ENCODE measurements at places on chromosomes 7 and 10.
A peak's percentile ranks its signal among the peaks of the same experiment; 100 is the strongest.

- peak; percentile 46 for DNase-seq
These were observed 711.5 kb upstream of the C7orf33 start for GRCh38 chr7:147878912-147879661.

- DNase-seq: no peak
These were observed 7.7 kb downstream of the NACAD start for GRCh38 chr7:45080958-45081669.

DNA sequence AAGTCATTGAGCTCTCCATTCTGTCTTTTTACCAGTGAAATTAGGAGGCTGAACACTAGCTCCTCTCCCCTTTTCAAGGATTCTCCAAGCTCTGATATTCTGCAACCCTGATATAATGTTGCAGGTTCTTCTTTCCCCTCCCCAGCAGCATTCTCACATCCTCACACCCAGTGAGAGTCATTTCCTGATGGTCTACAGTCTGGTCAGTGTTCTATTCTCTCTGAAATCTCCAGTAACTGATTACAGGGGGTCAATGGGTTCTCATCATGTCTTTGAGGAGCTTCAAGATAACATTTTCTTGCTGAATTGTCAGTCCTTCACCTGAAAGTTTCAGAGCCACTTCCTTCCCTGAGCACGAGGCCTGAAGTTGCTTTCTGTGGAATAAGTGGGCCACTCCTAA lies 299.4 kb downstream of the PTEN start:
- peak; percentile 51 for DNase-seq

GRCh38 chr7:97298561-97298960 lies 181.1 kb downstream of the SDHAF3 start:
- no peak for DNase-seq

GRCh38 chr7:111320133-111320532 lies 229.2 kb downstream of the LRRN3 start:
- no peak for DNase-seq

GRCh38 chr7:12926206-12926605 lies 238.8 kb downstream of the ARL4A start:
- no peak for DNase-seq

DNA sequence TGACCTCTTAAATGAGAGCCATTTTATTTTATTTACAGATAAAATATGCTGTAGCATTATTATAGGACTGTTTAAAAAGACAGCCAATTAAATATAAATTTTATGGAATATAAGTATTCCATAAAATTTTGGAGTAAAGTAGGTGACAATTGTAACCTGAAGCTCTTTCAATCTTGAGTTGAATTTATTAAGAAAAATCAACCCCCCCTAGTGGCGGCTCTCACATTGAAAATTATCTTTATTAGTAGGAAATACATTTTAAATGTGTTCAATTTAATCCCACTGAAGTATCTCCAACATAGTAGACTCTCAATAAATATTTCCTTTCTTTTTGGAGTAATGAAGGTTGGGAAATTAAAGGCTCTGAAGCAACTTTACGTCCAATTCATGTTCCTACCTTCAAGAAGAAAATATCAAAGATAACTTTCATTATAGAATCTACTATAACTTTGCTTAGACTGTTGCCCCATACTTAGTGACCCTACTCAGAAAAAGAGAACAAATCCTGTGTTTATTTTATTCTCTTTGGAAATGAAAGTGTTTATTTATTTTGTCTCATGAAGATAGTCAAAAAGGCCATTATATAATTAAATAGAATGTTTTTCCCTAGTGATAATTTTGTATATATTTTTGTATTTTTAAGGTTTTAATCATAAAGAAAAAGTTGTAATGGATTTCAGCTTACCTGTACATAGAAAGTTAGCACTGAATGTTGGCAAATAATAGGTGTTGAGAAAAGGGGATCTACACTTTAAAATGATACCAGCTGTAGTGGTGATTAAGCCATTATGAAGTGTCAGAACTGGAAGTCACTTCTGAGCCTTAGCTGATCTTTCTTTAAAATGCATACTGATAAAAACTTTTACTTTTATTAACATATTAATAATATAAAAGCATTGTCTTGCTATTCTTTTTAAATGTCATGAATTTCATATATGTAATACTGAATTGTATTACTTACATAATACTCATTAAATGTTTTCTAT lies 3.3 kb downstream of the AHR start:
- peak; percentile 67 for DNase-seq

DNA sequence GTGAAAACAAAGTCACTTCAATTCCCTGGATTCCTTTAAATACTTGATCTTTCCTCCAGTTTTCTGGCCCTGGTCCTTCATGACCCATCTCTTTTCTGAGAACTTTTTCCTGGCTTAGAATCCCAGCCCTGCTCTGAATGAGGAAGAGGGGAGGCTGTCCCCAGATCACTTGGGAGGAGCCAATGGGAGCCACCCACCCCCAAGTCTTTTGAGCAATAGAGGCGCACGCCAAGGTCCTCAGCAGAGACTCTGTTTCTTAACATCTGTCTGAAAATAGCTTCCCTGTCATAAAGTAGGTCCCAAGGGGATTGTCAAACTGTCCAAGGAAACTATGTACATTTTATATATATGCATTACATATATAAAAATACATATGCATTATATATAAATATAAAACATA lies 126.8 kb downstream of the ADRA2A start:
- DNase-seq: peak; percentile 12

- no peak for DNase-seq
These were observed 60.2 kb downstream of the NRCAM start for GRCh38 chr7:108396080-108396479.

DNA sequence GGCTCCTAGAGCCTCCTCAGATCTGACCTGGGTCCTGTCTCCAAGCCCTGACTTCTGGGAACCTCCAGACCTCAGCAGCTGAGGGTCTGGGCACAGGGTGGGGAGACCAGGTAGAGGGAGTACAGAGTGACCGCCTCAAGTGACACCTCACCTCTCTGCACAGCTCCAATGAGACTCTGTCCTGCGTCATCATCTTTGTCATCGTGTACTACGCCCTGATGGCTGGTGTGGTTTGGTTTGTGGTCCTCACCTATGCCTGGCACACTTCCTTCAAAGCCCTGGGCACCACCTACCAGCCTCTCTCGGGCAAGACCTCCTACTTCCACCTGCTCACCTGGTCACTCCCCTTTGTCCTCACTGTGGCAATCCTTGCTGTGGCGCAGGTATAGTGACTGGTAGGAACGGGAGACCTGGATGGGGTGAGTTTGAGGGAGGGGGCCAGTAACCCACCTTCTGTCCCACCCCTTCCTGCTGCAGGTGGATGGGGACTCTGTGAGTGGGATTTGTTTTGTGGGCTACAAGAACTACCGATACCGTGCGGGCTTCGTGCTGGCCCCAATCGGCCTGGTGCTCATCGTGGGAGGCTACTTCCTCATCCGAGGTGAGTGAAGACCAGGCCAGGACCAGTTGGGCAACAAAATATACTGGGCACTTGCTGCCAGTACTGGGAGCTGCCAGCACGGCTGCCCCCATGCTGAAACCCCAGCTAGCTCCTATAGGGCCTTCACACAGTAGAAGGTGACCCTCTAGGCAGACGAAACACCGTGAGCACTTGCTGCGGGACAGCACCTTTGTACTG lies 17.8 kb downstream of the SMO start:
- DNase-seq: peak; percentile 31

GRCh38 chr10:61981460-61981859 lies 80.0 kb downstream of the ARID5B start:
- DNase-seq: no peak

DNA sequence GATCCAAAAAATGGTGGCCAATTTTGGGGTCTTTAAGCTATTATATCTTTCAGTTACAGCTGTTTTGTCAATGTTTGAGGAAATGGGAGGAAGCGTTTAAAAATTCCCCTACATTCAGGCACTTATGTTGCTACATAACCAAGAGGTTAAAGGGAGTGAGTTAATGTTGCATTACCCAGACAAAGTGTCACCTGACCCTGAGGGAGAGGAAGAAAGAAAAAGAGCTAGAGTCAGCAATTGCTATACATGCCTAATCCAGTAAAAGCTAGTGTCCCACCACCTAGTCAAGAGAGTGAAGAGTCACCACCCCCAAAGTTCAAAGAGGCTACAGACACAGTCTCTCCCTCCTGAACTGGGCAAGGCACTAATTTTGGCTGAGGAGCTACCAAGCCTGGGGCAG lies 69.5 kb upstream of the ZNF92 start:
- DNase-seq: no peak

DNA sequence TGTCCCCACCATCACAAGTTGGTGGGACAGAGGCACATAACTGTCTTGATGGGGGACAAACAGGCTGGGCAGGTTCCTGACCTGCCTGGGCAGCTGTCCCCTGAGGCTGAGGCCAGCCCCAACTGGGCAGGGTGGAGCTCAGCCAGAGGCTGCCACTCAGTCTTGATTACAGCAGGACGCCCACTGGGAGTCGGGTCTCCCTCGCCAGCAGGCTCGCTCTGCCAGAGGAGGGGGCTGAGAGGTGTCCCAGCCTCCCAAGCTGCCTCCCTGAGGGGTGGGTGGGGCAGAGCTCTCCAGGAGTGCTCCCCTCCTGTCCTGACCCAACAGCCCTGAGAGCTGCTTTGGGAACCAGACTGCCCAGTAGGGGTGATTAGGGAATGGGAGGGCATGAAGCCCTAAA lies 1.8 kb upstream of the CAMK2G start:
- no peak for DNase-seq

All from inflammatory macrophage treated with lipopolysaccharide for 4 hours (primary cell).